HFFc6 (cell line): ENCODE measurements at places on chromosomes 4 and X.

DNA sequence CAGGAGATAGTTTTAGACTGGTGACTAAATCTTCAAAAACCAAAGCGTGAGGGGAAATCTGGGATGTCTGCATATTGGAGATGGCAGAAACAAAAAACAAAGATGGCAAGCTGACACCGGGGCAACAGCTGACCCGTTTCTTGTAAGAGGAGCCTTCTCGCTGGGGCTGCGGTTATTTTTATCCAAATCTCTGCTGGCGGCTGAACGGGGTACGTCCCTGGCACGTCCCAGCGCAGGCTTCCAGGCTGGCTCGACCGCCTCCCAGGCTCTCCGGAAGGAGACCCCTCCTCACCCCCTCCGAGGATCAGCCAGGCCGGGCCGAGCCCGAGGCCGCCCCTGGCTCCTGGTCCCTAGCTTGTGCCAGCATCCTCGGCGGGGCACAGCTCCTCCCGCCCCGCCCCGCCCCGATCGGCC is 403 bp downstream of the SGCB start:
- DNase-seq = peak; percentile 14

DNA sequence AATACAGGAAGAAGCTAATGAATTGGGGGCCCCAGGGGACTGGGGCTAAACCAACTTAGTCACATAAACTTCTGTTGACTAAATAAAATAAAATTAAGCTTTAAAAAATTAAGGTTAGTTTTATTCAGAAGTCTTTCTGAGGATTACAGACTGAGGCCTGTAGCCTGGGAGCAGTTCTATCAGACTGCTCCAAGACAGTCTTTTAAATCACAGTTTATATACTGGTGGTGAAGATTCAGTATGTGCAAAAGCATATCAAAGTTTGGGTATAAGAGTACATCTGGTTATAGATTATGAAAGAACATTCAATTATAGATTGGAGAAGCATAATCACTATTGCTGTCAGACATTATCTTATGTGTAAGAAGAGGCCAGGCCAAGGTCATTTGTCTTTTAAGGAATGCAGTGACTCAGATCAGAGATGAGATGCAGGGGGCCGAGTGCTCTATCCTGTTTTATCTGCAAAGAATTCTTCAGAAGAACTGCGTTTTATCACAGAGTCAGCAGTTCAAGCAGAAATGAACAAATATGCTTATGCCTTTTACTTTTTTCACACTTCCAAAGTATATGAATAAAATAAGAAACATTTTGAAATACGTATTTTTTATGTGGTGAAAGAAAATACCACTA is 109.4 kb downstream of the PDHA2 start:
- no peak for DNase-seq

DNA sequence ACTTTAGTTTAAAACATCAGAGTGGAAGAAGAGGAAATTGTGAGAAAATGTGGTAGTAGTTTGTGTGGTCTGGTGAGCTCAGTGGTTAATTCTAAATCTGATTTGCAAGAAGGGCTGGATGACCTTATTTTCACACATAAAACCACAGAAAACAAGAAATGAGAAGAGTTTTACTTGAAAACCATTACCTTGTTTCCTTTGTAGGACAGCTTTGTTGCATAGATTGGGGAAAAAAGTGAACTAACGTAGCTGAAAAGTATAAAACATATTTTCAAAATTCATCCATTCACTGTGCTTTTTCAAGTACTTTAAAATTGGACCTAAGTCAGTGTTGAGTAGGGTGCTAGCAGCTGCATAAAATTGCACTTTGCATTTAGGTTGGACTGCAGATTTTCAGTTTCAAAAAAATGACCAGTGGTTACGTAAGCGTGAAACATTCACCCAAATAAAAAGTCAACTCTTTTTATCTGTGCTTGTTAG is 211.3 kb downstream of the ARHGAP10 start:
- no peak for DNase-seq

DNA sequence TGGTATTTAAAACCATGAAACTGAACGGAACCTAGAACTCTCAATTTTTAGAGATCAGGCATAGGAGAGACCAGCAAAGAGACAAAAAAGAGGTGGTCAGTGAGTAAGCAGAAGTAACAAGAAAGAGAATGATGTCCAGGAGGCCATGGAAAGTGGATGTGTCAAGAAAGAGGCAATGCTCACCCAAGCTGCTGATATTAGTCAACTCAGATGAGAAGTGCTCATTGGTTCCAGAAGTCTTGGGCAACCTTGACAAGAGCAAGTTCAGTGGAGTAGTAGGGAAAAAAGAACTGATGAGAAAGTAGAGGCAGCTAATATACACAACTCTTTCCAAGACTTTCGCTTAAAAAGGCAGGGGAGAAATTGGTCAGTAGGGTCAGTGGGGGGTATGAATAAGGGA is 23.0 kb upstream of the CCDC149 start:
- no peak for DNase-seq

GRCh38 chrX:140091125-140091886 is 126.0 kb upstream of the CXorf66 start:
- no peak for DNase-seq

GRCh38 chrX:15755091-15755490 is 17.0 kb downstream of the CA5B start:
- no peak for DNase-seq

DNA sequence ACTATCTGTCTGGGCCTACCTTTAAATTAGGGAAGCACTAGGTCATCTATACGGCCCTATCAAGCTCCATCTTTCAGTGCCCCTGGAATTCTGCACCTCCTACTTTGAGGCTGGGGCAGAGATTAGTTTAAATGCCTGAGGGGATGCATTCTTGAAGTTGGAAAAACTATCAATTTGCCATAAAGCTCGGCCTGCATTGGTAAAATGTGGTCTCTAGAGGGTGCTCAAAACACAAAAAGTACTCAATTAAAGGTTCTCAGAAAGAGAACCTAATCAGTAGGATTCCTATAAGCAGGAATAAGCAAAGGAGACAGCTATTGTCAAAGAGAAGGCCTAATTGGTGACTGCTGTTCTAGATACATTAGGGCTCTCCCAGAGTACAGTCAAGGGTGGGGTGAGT is 111.7 kb downstream of the AMER1 start:
- DNase-seq = peak; percentile 13

GRCh38 chr4:952881-953573 is 20.3 kb downstream of the DGKQ start:
- DNase-seq = no peak

DNA sequence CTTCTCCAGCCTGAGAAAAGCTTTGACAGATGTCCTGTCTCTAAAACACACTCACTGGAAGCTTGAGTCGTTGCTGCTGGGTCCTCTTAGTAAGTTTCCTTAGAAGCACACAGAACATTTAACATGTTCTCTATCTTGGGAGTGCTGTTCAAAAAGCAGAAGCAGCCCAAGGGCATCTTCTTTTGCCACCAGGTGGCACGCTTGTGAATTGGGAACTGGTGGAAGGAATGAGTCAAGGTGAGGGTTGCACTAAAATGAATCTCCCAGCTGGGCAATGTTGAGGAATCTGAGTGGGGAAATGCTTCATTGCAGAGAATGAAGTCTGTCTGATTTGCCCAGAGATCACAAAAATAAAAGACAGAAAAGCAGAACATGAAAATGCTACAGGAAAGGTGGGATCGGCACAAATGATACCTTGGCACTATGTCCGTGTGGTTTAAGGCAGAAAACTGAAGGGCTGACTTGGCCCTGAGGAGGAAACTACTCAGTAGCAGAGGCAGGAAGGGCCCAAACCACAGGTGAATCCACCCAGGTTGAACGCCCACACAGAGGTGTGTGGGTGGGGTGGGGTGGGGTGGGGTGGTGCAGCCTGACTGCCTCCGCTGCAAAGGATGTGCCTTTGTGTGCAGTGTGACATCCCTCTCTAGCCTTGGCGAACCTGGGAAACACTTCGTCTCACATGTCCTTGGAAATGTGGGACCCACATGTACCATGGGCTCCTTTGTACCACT is 26.0 kb downstream of the KIT start:
- DNase-seq = peak; percentile 47

- no peak for DNase-seq
Measured at GRCh38 chrX:95367286-95367685, 1317.4 kb upstream of the DIAPH2 start.

- DNase-seq = no peak
Measured at GRCh38 chr4:13922873-13923645, 295.5 kb upstream of the BOD1L1 start.

GRCh38 chr4:153706519-153706918 is 22.4 kb downstream of the TLR2 start:
- no peak for DNase-seq

DNA sequence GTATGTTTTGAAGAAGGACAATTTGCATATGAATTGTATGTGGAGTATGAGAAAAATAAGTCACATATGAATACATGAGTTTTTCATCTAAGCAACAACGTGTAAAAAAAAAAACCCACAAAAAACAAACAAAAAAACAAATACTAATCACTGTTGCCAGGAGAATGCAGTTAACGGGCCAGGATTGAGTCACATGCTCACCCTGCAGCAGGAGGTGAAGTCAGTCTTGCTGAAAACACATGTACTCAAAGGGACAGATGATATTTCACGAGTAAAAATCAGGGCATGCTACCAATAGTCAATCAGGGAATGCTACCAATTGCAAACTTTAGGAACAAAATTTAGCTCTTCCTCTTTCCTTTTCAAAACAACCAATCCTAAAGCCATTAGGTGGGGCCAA is 10.4 kb upstream of the DCLK2 start:
- no peak for DNase-seq

DNA sequence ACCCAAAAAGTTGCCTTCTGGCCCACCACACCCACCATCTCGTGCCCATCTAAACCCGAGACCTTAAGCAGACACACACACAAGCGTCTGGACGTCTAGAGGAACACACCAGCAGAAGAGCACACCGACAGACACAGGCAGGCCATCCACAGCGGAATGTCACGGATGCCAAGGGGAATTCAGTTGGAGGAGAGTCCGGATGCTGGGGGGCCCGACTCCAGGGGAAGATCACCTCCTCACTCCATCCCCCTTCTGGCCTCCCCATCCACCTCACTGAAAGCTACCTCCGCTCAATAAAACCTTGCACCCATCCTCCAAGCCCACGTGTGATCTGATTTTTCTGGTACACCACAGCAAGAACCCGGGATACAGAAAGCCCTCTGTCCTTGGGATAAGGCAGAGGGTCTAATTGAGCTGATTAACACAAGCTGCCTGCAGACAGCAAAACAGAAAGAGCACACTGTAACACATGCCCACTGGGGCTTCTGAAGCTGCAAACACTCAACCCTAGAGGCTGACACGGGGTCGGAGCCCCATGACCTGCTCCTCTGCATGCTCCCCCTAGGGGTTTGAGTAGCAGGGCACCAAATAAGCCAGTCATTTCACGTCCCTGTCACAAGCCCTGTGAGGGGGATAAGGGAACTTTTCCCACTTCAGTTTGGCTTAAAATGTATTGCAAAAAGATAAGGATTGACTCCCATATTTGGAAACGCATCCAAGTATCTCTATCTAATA is 339.6 kb upstream of the PCDH10 start:
- DNase-seq = no peak

DNA sequence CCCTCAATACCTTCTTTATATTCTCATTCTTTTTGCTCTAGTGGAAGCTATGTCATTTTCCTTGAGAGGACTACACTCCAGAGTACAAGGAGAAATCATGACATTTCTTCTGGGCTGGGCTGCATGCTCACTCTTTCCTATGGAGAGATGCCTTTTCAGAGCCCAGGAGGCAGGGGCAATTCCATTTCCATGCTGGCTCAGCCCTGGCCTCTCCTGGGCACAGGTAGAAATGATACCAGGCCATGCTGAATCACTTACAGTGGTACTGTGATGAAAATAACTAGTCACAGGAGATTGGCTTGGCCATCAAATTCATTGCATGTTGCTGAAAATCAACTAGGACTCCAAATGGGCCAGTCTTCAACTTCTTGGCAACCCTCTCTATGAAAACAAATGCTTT is 34.0 kb upstream of the PPARGC1A start:
- DNase-seq = no peak

DNA sequence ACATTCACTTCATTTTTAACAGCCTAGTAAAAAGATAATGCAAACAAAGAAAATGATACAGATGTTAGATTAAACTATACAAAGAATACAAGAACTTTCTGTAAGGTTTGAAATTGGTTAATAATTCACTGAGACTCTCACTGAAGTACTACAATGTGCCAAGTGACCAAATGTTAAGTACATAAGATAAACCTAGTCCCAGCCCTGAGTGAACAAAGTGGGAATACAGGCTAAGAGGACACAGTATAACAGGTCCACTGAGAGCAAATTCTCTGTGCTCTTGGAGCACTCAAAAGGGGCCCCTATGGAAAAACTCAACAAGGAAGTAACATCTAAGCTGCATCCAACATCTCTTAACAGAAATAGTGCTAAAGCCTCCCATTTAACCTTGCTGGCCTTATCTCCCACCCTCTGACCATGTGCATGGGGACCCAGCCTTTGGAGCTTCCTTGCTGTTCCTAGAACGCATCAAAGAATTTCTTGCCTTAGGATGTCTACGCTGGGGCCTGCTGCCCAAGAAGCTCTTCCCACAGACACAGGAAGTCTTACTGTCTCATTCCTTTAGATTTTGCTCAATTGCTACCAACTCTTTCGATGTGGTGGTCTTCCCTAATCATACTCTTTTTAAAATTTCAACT is 113.4 kb downstream of the ZAR1 start:
- DNase-seq = no peak

DNA sequence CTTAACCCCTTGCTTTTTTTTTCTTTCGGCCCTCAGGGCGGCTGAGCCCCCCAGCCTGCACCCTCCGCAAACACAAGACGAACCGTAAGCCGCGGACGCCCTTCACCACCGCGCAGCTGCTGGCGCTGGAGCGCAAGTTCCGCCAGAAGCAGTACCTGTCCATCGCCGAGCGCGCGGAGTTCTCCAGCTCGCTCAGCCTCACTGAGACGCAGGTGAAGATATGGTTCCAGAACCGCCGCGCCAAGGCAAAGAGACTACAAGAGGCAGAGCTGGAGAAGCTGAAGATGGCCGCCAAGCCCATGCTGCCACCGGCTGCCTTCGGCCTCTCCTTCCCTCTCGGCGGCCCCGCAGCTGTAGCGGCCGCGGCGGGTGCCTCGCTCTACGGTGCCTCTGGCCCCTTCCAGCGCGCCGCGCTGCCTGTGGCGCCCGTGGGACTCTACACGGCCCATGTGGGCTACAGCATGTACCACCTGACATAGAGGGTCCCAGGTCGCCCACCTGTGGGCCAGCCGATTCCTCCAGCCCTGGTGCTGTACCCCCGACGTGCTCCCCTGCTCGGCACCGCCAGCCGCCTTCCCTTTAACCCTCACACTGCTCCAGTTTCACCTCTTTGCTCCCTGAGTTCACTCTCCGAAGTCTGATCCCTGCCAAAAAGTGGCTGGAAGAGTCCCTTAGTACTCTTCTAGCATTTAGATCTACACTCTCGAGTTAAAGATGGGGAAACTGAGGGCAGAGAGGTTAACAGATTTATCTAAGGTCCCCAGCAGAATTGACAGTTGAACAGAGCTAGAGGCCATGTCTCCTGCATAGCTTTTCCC is 3.4 kb downstream of the MSX1 start:
- no peak for DNase-seq

DNA sequence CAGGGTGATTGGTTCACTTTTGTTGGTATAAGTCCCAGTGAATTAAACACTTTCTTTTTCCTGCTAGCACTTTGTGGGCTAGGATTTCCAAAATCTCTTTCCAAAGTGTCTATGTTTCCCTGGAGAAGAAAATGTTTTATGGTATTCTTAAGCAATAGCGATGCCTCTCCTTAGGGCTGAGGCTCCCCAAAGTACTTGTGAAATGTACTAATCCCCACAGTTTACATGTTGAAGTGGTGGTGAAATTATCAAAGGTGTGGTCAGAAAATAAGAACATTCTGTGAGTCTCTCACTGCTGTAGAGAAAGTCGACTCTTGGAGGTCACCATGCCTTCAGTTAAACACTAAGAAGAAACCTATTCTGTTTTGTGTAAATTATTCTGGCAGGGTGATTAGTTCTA is 51.5 kb upstream of the AMELX start:
- DNase-seq = no peak
